ENCODE measurements at places on chromosomes 1 and 21.

DNA sequence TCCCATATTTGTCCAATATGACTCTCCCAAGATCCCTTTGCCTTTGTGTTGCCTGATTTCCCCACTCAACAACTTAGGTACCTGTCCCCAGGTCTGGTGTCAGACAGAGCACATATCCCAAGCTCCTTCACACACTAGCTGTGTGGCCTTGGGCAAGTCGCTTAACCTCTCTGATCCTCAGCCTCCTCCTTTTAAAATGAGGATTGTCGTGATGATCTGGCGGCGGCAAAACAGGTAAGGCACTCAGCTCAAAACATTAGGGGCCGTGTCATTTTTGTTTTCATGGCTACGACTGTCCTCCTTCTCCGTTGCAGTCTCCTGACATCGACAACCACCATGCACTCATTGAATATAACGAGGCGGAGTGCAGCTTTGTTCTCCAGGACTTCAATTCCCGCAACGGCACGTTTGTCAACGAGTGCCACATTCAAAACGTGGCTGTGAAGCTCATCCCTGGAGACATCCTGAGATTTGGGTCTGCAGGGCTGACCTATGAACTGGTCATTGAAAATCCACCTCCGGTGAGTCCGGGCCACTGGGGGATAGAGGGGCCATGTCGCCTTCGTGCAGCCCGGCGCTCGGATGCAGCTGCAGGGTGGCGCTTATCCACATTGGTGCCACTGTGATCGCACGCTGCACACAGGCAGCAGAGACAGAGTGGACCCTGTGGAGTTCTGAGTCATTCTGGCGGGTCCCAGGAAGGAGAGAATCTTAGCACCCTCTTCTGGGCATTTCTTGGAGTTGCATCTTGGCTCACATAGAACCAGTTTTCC lies 25.2 kb downstream of the FHAD1 start:
- no peak for DNase-seq

DNA sequence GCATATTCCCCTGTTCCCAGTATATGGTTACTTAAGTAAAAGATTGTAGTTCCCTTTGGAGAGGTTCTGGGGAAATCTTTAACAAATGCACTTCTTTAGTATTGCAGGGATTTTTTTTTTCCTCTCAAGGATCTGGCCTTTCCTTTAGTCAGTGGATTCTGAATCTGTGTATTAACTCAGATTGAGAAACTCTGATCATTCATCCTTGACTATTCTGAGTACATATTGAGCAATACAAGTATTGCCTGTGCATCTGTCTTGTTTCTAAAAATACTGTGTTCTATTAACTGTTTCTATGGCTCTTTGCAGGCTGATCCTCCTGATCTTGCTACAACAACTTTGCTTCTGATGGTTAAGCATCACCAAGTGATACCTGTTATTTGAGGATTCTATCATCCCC lies 67.8 kb upstream of the FGGY start:
- no peak for DNase-seq

DNA sequence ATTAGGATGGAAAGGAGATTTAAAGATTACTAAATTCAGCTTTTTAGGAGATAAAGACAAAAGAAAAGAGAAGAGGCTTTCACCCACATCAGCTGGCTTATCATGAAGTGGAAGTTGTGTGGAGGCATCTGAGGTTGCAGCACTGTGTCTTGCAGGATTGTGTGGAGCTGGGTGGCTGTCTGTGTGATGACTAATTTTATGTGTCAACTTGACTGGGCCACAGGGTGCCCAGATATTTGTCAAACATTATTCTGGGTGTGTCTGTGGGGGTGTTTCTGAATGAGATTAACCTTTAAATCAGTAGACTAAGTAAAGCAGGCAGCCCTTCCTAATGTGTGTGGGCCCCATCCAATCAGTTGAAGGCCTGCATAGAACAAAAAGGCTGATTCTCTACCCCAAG lies 3.9 kb downstream of the KCNA10 start:
- DNase-seq, result no peak

DNA sequence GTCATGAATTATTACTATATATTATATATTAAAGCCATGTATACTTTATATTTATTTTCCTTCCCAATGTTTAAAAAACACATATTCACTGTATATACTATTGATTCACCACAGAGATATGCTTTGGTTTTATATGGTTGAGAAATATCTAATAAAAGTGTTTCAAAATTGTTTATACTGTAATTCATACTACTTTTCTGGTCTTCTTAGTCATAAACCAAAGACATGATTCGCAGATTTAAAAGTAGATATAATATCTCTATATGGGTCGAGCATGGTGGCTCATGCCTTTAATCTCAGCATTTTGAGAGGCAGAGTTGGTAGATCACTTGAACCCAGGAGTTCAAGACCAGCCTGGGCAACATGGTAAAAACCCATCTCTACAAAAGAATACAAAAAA lies 738.4 kb downstream of the USP25 start:
- DNase-seq, result no peak

DNA sequence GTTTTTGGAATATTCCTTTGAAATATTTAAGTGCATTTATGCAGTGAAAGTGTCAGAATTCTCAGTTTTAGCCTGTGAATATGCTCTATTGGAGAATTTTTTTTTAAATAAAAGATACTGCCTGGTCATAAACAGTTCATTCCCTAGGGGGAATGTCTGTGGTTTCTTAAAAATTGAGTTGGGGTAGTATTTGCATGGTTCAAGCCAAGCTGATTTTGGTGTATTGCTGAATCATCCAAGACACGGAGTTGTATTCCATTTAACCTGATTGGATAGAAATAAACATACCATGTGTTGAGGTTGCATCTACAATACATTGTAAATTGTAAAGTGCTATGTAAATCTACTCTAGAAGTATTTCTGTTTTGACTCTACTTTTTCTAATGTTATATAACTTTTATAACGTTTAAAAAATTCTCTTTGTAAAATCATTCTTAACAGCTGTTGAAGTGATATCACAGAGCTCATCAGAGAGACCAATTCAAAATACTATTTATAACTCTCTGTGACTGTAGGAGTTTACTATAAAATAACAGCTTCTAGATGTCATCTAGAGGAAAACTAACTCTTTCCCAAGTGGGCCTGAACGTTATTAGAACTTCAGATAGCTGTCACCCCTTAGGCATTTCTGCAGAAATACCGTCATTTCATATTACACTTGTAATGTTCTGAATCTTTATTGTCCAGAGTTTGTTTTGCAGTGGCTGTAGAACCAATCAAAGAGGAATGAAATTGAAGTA lies 199.1 kb downstream of the USP25 start:
- DNase-seq, result no peak

- no peak for DNase-seq
These were observed 83.9 kb downstream of the ADAMTS1 start for GRCh38 chr21:26761174-26761915.

DNA sequence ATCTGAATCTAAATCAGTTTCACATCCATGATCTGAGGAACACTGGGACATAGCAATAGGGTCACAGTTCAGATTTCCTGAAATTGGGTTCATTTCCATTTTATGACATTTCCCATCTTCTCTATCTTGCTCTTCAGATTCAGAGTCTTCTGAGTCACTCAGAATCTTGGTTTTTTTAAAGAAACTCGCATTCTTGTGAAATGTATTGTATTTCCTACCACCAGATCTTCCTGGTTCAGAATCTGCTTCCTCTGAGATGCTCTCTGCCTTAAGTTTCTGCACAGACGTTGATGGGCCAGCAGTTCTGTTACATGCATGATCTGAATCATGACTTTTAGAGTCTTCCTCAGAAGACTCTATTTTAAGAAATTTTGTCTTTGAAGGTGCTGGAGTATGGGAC lies 15.5 kb upstream of the PSMG1 start:
- DNase-seq, result no peak

DNA sequence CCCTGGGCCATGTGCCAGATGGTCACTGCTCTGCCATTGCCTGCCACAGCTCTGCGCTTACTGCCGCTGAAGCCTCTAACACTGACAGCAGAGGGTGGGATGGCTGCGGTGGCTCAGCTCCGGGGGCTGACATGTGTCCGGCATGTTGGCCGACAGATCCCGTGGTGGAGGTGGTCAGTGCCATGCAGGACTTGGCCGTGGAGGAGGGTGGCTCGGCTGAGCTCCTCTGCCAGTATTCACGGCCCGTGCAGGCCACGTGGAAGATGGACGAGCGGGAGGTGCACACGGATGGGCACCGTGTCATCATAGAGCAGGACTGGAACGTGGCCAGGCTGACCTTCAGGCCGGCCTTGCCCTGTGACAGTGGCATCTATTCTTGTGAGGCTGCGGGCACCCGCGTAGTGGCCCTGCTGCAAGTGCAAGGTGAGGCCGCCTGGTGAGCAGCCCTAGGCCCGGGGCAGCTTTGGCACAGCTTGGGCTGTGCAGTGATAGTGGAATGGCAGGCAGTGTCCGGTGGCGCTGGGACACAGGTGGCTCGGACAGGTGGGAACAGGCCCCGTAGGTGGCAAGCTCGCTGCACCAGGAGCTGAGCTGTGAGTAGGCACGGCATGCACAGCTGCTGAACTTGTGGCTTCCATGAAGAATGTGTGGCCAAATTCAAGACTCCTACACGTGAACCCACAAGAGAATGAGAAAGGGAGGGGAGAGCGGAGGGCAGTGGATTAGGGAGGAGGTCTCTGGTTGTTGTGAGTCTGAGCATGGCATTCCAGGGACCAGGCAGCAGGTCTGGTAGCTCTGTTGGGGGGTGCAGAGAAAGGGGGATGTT lies 91.8 kb downstream of the TRIM11 start:
- no peak for DNase-seq

- peak; percentile 13 for DNase-seq
These were observed 63.3 kb upstream of the WDR26 start for GRCh38 chr1:224497714-224498573.

DNA sequence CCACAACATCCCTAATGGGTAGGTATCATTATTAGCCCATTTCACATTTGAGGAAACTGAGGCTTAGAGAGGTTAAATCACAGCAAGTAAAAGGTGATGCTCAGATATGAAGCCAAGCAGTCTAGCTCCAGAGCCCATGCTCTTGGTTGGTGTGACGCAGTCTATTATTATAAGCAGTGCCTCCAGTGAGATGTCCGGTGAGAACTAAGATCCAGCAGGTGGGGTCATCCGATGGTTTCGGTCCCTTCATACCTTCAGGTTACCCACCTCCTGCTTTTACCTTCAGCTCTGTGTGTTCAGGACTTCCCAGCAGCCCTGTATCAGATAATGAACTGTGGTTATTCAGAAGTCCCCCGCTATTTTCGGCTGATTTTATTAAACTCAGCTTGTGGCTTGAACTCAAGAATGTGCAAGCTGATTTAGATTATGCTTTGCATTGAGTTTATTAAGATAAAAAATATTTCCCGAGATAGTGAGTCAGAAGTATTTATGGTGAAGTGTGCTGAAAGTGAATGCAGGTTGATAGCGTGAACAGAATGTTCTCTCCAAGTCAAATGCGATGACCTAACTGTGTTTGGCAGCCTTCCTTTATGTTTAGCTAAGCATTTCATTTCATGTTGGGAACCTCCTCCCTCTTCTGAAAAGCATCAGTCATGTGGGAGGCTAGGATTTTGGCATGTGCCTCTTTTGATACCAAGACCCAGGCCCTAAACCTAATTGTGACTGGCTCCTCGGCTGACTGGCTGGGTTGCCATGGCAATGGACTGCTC lies 160.9 kb upstream of the UBE2U start:
- no peak for DNase-seq

DNA sequence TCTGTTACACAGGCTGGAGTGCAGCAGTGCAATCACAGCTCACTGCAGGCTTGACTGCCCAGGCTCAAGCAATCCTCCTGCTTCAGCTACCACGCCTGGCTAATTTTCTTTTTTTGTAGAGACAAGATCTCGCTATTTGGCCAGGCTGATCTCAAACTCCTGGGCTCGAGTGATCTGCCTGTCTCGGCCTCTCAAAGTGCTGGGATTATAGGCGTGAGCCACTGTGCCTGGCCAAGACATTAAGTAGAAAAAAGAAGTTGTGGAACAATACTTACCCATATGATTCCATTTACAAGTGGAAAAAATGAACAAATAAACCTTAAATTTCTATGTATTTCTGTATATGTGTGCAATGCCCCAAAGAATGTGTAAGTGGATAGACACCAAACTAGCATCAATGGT lies 30.3 kb upstream of the ID3 start:
- DNase-seq, result no peak

DNA sequence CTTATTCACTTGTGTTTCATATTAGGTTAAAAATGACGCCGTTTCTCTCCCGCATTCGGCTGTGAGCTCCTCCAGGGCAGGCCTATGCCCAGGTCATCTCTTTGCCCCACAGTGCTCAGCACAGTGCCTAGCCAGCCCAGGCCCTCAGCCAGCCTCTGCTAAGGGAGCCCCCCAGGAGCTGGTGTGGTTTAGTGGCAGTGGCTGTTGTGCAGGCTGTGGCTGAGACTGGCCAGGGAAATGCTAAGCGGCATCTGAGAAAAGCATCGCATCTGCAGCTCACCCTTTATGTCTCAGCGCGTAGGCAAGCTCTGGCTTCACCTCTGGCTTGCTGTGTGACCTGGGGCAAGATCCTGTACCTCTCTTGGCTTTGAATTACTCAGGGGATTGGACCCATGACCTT lies 275.1 kb downstream of the TRABD2B start:
- no peak for DNase-seq

- no peak for DNase-seq
These were observed 1.6 kb downstream of the COL11A1 start for GRCh38 chr1:103106426-103107341.

- no peak for DNase-seq
These were observed 70.8 kb downstream of the PLPP3 start for GRCh38 chr1:56508523-56508983.

- no peak for DNase-seq
These were observed 28.5 kb downstream of the NIBAN1 start for GRCh38 chr1:184945678-184946412.

DNA sequence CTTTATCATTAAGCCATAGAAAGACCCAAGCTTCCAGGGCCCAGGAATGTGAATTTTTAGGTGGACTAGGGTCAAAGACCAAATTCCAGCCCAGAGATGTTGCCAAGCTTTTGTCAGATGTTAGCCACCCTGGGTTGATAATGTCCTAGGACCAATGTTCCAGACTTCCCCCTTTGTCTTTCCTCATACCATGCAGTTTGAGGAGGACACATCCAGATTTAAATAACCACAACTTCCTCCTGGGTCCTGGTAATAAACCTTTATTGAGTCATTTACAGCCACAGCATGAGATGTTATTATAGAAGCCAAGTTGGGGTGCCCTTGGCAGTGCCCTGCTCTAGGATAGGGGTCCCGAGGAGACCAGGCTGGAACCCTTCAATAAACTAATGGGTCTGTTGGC lies 5.9 kb downstream of the TNR start:
- DNase-seq, result no peak

Data from stimulated activated CD8-positive, alpha-beta memory T cell treated with anti-CD3 and anti-CD28 coated beads, Interleukin-2, amount 100 ng/mL, for 1 hour (primary cell).